ENCODE measurements at places on chromosomes 6 and 20.

GRCh38 chr6:28011722-28012121 lies 54.7 kb downstream of the OR2B6 start:
- DNase-seq = no peak

GRCh38 chr20:7775072-7775471 lies 165.2 kb downstream of the HAO1 start:
- peak; percentile 17 for DNase-seq

DNA sequence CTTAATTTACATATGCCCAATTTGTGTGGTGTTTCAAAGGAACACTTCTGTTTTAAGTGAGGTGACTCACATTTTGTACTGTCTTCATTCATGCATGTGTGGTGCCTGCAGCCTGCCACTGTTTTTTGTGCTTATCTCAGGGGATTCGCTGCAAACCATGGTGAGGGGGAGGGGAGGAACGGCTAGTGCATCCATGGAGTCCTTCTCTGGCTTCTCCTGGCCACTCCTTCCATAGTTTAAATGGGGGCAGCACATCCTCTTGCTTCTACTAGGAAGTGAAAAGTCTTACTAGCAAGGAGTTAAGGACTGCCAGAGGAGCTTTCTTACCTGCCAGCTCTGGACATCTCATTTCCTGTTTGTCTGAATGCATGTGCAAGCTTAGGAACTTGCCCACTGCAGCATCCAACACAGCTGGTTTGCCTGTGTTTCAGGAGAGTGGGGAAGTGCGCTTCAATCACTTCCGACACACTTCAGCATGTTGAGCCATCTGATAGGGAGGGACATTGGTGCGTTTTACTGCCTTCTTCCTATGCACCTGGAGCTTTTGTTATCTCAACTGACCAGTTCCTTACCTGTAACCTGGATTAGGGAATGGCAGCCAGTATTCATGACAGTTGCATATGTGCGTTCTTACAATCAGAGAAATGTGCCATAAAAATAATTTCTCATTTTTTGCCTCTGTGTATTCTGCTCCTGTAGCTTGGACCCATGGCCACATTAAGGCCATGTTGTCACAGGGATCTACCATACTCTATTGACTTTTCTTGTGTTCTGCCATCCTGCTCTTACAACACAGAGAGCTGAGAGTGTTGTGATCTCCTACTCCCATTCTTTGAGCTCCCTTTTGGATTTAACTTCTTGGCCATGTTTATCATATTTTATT lies 211.3 kb downstream of the ARID1B start:
- no peak for DNase-seq

- no peak for DNase-seq
Observed at GRCh38 chr6:108368431-108369030, 73.7 kb downstream of the AFG1L start.

GRCh38 chr6:54515713-54516112 lies 207.5 kb downstream of the TINAG start:
- DNase-seq = no peak

GRCh38 chr20:53565254-53565653 lies 28.4 kb downstream of the ZNF217 start:
- no peak for DNase-seq

GRCh38 chr6:168447282-168447681 lies 6.3 kb downstream of the SMOC2 start:
- no peak for DNase-seq

GRCh38 chr6:77650098-77650663 lies 2.7 kb upstream of the MEI4 start:
- peak; percentile 3 for DNase-seq

- DNase-seq = no peak
Observed at GRCh38 chr6:157714153-157714490, 108.9 kb upstream of the SNX9 start.

GRCh38 chr6:44500074-44500473 lies 112.6 kb downstream of the CDC5L start:
- no peak for DNase-seq

DNA sequence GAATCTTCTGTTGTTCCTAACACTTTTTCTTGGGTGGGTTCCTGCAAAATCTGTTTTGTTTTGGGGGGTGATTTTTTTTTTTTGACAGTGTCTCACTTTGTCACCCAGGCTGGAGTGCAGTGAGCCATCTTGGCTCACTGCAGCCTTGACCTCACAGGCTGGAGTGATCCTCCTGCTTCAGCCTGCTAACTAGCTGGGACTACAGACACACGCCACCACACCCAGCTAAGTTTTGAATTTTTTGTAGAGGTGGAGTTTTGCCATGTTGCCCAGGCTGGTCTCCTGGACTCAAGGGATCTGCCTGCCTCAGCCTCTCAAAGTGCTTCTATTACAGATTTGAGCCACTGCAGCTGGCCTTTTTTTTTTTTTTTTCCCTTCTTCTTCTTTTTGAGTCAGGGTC lies 60.5 kb upstream of the SNAP91 start:
- DNase-seq = no peak

DNA sequence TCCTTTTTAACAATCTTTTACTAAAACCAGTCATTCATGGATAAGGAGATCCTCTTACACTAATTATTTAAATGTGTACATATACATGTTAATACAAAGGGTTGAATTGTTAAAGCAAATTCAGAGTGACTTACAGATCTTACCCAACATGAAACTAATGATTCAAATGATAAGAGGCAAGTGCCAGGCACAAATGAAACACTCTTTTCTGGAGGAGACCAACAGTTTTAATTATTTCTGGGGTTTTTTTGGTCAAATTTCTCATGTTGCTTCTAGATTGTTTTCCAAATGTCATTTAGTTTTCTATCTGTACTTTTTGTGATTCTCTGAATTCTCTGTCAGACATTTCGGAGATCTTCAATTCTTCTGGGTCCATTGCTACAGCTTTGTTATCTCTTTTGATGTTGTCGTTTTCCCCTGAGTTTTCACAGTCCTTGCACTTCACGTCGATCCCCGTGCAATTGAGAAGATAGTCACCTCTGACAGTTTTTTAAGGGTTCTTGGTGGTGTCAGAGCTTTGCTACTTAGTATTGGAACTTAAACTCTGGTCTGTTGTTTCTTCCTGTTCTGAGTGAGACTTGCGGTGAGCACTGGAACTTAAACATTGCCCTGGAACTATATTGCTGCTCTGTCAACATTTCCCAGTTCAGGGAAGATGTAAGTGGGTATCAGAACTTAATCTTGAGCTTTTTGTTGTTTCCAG lies 23.2 kb downstream of the MAS1 start:
- no peak for DNase-seq

GRCh38 chr20:13174402-13174801 lies 46.7 kb upstream of the ISM1 start:
- DNase-seq = no peak

DNA sequence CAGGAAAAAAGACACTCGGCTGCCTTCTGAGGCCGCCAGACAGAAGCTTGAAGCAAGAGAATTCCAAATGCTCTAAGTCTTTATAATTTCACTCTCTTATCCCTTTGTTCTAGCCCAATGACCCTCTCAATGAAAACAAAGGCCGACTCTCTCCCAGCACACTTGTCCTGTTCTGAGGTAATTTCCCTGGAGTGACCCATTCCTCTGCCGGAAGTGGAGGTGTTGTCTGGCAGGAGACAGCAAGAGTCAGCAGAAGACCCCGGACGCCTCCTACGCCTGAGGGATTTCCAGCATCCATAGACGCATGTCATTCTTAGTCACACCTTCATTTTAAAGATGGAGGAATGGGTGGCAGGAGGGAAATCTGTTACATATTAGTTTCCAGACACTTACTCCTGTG lies 110.3 kb downstream of the SOD2 start:
- no peak for DNase-seq

GRCh38 chr6:47452899-47453298 lies 24.7 kb upstream of the CD2AP start:
- DNase-seq = no peak

DNA sequence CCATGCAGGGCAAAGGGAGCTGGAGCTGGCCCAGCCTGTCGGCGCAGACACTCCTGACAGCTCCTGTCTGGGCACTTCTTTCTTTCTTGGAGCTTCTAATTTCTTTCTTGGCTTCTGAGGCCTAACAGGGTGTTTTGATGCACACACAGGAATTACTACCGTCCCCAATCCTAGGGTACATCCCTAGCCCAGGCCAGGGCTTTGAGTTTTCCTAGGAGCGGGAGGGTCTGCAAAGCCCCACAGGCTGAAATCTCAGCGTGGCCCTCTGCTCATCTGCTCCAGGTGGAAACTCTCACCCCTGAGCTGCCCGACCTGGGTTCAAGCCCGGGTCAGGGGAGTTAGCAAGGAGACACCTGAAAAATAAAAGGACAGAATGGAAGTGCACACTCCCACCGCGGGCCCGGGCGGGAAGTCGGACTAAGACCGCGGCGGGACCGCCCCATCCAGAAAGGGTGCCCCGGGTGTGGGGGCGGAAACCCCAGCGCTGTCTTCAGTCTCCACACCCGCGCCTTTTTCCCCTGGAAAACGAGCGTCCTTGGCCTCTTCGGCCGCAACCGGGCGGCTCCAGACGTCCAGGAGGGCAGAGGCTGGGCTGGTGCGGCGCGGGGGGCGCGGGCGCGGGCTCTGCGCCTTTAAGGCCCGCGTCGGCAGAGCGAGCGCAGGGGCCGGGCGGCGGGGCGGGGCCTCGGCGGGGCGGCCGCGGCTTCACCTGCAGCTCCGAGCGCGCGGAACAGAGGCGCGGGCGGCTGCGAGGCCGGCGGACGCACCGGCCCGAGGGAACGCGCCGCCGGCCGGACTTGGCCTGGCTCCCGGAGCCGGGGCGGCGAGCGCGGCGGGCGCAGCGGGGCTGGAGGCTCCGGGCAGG lies at the start of gene CDH4:
Gene CDH4 (plus strand): TSS at position 733 of the 865 bp plus-strand sequence.
- DNase-seq = no peak

- no peak for DNase-seq
Observed at GRCh38 chr6:158043008-158043407, 61.3 kb downstream of the SYNJ2 start.

GRCh38 chr6:136985502-136985901 lies 59.3 kb downstream of the IL20RA start:
- no peak for DNase-seq

- DNase-seq = no peak
Observed at GRCh38 chr6:77094821-77095220, 368.5 kb downstream of the HTR1B start.

DNA sequence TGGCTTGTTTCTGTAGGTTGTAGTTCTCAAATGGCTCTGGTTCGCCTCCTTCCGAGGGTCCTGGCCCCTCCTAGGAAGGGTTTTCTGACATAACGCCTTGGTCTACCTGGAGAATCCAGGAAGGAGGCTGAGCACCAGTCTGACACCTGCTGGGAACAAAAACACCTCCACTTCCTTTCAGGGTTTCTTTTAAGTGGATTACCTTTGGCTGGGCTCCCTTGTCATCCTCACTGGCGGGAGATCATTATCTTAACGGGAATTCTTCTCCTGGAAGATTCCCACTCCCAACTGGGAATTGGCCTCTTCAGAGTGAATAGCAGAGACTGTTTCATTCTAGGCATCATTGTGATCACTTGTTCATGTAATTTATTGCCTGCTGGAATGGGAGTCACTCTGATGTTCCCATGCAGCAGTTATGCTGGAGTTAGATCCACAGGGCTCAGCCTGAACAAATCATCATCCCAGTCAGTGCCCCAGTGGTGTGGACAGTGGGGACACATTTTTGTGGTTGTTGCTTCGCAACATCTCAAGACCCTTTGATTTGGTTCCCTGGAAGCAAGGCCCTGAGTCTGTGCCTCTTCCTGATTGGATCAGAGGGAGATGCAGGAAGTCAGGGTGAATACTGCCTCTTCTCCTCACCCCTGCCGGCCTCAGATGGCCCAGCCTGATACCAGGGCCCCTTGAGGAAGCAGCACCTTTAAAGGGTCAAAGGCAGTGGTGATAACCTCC lies 49.1 kb downstream of the LYRM2 start:
- DNase-seq = no peak

GRCh38 chr6:7215798-7216231 lies 97.2 kb downstream of the SSR1 start:
- DNase-seq = no peak

DNA sequence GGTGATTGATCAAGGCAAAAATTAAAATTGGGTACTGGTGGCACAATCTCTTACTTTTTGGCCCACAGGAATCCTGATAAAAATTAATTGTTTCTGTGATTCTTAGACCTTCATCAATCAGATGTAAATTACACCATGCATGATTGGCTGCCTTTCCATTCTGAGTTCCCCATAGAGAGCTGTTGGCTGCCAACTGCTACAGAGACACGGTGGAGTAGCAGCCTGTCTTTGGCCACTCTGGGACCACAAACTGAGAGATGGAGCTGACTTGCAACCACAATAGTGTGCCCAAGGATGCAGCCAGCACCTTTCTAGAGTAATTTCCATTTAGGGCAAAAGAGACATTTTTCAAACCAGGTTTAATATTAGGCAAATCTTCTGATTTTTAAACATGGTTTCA lies 274.3 kb upstream of the MMS22L start:
- DNase-seq = no peak

DNA sequence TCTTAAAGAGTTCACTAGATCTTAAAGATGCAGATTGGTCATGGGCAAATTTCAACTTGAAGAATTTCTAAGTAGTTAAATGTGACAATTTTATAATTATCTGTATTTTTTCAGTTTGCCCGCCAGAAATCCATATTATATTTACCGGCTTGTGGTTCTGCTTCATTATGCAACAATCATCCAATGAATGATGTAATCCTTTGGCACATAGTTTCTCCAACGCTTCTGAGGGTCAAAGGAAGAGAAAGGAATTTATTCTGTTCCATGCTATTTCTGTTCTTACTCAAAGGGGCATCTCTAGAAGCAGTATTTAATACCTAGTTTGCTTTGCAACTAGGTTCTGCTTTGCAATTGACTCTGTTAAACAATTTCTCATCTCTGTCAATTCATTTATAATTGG lies 359.3 kb upstream of the PLCB4 start:
- DNase-seq = peak; percentile 58

GRCh38 chr20:50191544-50192363 lies 1.1 kb downstream of the CEBPB start:
- peak; percentile 59 for DNase-seq

DNA sequence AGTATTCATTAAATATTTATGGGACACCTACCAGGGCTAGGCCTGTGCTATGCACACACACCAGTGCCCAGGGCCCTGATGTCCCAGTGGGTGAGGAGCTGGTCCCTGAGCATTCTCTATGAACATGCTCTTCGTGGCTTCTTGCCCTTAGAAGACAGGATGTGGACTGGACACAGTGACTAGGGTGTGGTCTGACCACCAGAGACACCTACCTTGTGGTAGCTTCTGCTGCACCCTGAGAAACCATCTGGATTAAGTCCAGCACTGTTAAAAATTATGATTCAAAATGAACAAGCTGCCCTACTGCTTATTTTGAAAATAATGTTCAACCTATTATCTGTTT lies 112.9 kb upstream of the RPS6KA2 start:
- no peak for DNase-seq

GRCh38 chr6:27136978-27137814 lies 110.3 kb upstream of the PRSS16 start:
- no peak for DNase-seq

GRCh38 chr20:21661488-21662055 lies 43.9 kb upstream of the PAX1 start:
- no peak for DNase-seq

- no peak for DNase-seq
Observed at GRCh38 chr20:59014680-59015389, 4.4 kb upstream of the TUBB1 start.
